ENCODE measurements at places on chromosomes 16 and 17.

- peaks cover 4% of the 10 kb centered on the region for H3K4me1 ChIP-seq
- no peak for DNase-seq
- no peaks in the 10 kb centered on the region for H3K27me3 ChIP-seq
- no peak overlapping the region for H3K27ac ChIP-seq
- H3K36me3 ChIP-seq: no peaks in the 10 kb centered on the region
- no peak overlapping the region for H3K4me3 ChIP-seq
These were observed 49.4 kb upstream of the SREBF1 start for GRCh38 chr17:17886226-17886625.

- no peaks in the 10 kb centered on the region for H3K4me1 ChIP-seq
- no peak overlapping the region for H3K4me3 ChIP-seq
- no peaks in the 10 kb centered on the region for H3K36me3 ChIP-seq
- no peak for DNase-seq
- H3K27me3 ChIP-seq: peaks cover 28% of the 10 kb centered on the region
These were observed 28.7 kb downstream of the ARL4D start for GRCh38 chr17:43427362-43428043.

GRCh38 chr16:87361916-87362619, 21.5 kb downstream of the FBXO31 start:
- no peak overlapping the region for H3K27ac ChIP-seq
- DNase-seq: no peak
- H3K4me3 ChIP-seq: no peak overlapping the region
- no peaks in the 10 kb centered on the region for H3K36me3 ChIP-seq

GRCh38 chr16:70630960-70631745, 15.2 kb upstream of the IL34 start:
- no peaks in the 10 kb centered on the region for H3K36me3 ChIP-seq
- H3K27me3 ChIP-seq: peaks cover 15% of the 10 kb centered on the region
- H3K4me3 ChIP-seq: no peak overlapping the region
- DNase-seq: no peak
- no peaks in the 10 kb centered on the region for H3K4me1 ChIP-seq
- no peak overlapping the region for H3K27ac ChIP-seq

GRCh38 chr17:73478768-73479424, 165.3 kb downstream of the SDK2 start:
- no peak overlapping the region for H3K4me3 ChIP-seq
- H3K27ac ChIP-seq: no peak overlapping the region
- H3K4me1 ChIP-seq: peaks cover 6% of the 10 kb centered on the region
- H3K36me3 ChIP-seq: no peaks in the 10 kb centered on the region

Data from activated naive CD8-positive, alpha-beta T cell treated with anti-CD3 and anti-CD28 coated beads, Interleukin-2, amount 10 ng/mL, durations not matched to agents 7 days and 5 days (primary cell).